Naive thymus-derived CD8-positive, alpha-beta T cell (primary cell): ENCODE measurements at places on chromosomes 16 and 17. TPM values are rescaled to one million over a fixed set of nuclear protein-coding genes. Genes with fewer than 3 reads are reported as not detected.

DNA sequence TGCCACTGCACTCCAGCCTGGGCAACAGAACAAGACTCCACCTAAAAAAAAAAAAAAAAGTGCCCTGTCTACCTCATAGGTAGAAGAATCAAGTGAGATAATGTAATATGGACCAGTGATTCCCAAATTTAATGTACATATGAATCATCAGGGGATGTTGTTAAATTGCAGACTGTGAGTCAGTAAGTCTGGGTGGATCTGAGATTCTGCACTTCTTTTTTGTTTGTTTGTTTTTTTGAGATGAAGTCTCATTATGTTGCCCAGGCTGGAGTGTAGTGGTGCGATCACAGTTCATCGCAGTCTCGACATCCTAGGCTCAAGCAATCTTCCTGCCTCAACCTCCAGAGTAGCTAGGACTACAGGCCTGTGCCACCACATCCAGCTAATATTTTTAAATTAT, 31.6 kb downstream of the HOXB1 start:
- no peak overlapping the region for H3K4me3 ChIP-seq
- H3K36me3 ChIP-seq, result no peaks in the 10 kb centered on the region
- H3K27ac ChIP-seq, result no peak overlapping the region
- H3K27me3 ChIP-seq, result peaks cover 14% of the 10 kb centered on the region

GRCh38 chr17:21199856-21200255, 14.1 kb downstream of the TMEM11 start:
- H3K27me3 ChIP-seq, result no peaks in the 10 kb centered on the region
- no peak for DNase-seq
- no peak overlapping the region for H3K4me3 ChIP-seq
- H3K27ac ChIP-seq, result no peak overlapping the region

DNA sequence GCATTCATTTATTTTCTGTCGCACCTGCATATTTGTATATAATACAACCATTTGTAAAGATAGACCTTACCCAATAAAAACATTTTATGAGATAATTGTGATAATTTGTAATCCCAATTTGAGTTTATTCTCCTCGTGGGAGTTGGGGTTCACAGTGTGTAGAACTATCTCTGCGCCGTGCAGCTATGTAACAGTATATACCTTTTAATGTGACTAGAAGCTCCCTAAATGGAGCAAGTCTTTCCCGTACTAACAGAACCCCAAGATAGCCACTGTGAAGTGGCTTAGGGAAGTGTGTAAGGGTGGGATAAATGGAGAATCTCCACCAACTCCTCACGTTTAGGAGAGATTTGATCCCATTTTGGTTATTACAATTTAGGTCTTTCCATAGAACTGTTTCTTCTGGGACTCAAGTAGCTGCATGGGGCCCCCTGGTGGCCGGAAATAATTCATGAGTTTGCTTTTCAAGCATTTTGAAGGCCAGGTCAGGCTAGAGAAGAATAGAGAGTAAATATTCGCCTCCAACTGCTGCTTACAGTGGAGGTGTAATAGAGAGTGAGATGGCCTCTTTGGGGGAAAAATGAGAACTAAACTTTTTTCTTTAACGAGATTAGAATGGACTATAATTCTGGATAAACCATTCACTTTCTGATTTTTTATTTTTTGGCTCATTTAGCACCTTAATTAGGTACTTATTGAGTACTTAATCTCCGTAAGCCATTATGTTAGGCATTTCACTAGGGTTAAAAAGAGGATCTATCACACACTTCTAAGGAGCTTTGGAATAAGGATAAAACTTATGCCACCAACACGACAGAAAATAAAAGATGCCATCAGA, 4.5 kb downstream of the TMEM100 start:
- no peaks in the 10 kb centered on the region for H3K36me3 ChIP-seq
- peaks cover 4% of the 10 kb centered on the region for H3K27me3 ChIP-seq
- no peaks in the 10 kb centered on the region for H3K4me1 ChIP-seq
- H3K4me3 ChIP-seq, result no peak overlapping the region
- peak; percentile 30 for DNase-seq
- no peak overlapping the region for H3K27ac ChIP-seq

DNA sequence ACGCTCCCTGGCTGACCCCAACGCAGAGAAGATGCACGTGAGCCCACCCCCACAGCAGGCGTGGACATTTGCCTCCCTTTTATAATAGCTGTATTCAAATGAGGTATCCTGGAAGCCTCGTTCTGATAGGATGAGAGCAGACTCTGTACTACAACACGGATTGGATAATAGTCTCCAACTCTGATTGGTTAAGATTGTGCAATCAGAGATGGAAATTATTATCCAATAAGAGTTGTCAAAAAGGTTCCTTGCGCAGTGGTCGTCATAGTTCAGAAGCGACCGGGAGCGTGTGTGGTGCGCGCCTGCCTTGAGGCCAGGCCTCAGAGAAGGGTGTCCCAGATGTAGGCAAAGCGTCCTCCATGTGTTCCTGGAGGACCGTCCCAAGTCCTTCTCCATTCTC, 104.6 kb downstream of the USP22 start:
- no peak overlapping the region for H3K4me3 ChIP-seq
- H3K27me3 ChIP-seq, result peaks cover 4% of the 10 kb centered on the region
- H3K4me1 ChIP-seq, result no peaks in the 10 kb centered on the region
- H3K27ac ChIP-seq, result no peak overlapping the region

CTRB2 gene
- not detected for total RNA-seq

- H3K27me3 ChIP-seq, result no peaks in the 10 kb centered on the region
- no peak overlapping the region for H3K27ac ChIP-seq
These were observed 10.3 kb upstream of the HAPSTR1 start for GRCh38 chr16:9081158-9081557.

GRCh38 chr17:73888862-73889261, 244.6 kb upstream of the SDK2 start:
- no peak for DNase-seq
- H3K36me3 ChIP-seq, result no peaks in the 10 kb centered on the region
- no peak overlapping the region for H3K27ac ChIP-seq
- H3K4me3 ChIP-seq, result no peak overlapping the region

GRCh38 chr17:36614933-36615332, 13.6 kb downstream of the MRM1 start:
- no peaks in the 10 kb centered on the region for H3K4me1 ChIP-seq
- no peaks in the 10 kb centered on the region for H3K36me3 ChIP-seq
- H3K27ac ChIP-seq, result no peak overlapping the region
- H3K27me3 ChIP-seq, result no peaks in the 10 kb centered on the region
- DNase-seq, result no peak
- no peak overlapping the region for H3K4me3 ChIP-seq

DNA sequence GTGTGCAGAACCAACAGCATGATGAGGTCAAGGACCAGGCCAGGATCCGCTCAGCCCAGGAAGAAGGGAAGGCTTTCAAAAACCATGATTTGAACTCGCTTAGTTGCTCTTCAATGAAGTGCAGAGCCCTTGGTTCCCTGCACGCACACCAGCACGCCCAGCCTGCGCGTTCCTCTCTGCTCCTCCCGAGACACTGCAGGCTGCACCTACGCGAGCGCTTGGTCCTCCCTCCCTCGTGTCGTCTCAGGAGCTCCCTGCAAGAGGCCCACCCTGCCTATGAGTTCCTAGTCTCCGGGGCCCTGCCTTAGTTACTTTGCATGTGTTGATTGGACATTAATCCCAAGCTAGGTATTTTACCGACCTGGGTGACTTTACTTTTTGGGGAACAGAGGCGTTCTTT, 132.9 kb upstream of the TNRC6C start:
- no peak overlapping the region for H3K27ac ChIP-seq
- peaks cover 13% of the 10 kb centered on the region for H3K4me1 ChIP-seq
- no peaks in the 10 kb centered on the region for H3K36me3 ChIP-seq
- no peak for DNase-seq
- no peaks in the 10 kb centered on the region for H3K27me3 ChIP-seq
- H3K4me3 ChIP-seq, result no peak overlapping the region

PALB2 gene
- total RNA-seq, result 19.0 TPM

DNA sequence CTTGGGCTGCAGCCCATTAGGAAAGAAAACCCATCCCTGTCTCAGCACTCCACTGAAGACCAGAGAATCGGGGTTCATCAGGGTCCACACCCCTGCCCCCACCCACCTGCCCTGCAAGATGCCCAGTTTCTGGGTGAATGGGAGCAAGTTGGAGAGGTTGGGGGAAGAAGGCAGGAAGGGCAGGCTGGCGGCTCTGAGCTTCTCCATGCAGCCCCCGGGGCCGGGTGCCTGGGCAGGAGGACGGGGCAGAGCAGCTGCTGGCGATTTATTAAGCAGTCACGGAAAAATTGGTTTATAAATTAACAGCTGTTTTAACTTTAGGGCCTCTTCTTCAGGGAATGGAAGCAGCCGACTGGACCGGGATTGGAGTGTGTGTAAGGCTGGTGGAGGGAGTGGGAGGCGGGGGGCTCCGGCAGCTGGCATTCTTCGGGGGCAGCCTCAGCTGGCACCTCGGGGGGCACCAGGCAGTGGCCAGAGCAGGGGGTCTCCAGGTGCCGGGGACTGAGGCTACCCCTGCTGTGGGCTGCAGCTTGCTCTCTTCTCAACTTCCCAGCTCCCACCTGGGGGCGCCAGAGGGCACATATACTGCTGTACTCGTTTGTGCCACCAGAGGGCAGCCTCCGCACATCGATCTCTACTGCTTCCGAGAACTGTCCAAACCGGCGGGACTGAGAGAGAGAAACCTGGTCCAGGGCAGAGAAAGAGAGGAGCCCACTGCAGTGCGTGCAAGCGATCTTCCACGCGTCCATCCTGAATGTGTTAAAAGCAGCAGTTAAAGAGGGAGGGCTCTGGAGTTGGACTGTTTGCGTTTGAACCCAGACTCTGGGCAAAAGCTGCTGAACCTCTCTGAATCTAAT, 5.0 kb upstream of the PPP1R1B start:
- peaks cover 15% of the 10 kb centered on the region for H3K4me1 ChIP-seq
- H3K27ac ChIP-seq, result peak overlapping the region; percentile 57
- H3K36me3 ChIP-seq, result no peaks in the 10 kb centered on the region

DNA sequence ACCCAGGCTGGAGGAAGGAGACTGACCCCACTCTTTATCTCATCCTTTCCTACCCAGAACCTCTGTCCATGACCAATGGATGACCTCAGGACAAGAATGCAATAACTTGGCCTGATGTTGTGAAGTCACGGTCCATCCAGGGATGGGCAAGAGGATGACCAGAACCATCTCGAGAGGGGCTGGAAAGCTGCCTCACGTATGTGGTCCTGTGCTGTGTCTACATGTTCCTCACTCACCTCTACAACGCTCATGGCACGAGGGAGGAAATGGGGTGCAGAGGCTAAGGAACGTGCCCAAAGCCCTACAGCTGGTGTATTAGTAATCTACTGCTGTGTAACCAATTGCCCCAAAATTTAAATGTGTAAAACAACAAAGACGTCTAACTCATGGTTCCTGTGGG, 7.3 kb upstream of the KCTD5 start:
- no peaks in the 10 kb centered on the region for H3K27me3 ChIP-seq
- DNase-seq, result no peak
- H3K4me3 ChIP-seq, result peak overlapping the region; percentile 48
- H3K4me1 ChIP-seq, result peaks cover 5% of the 10 kb centered on the region

COASY gene
- 67.0 TPM for total RNA-seq

DNA sequence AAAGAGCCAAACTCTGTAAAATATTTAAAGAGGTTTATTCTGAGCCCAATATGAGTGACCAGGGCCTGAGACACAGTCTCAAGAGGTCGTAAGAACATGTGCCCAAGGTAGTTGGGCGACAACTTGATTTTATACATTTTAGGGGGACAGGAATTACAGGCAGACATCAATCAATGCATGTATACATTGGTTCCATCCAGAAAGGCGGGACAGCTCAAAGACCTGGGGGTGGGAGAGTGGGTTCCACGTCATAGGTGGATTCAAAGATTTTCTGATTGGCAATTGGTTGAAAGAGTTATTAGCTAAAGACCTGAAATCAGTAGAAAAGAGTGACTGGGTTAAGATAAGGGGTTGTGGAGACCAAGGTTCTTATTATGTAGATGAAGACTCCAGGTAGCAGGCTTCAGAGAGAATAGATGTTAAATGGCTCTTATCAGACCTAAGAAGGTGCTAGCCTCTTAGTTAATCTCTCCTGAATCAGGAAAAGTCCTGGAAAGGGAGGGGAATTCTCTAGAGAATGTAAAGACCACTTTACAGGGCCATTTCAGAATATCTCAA, 32.4 kb downstream of the HSBP1 start:
- no peak overlapping the region for H3K4me3 ChIP-seq
- no peak overlapping the region for H3K27ac ChIP-seq
- H3K36me3 ChIP-seq, result no peaks in the 10 kb centered on the region
- DNase-seq, result no peak
- no peaks in the 10 kb centered on the region for H3K4me1 ChIP-seq

- H3K4me1 ChIP-seq, result peaks cover 64% of the 10 kb centered on the region
- no peaks in the 10 kb centered on the region for H3K27me3 ChIP-seq
- H3K36me3 ChIP-seq, result peaks cover 4% of the 10 kb centered on the region
- peak overlapping the region; percentile 66 for H3K27ac ChIP-seq
- H3K4me3 ChIP-seq, result peak overlapping the region; percentile 96
These were observed 3.6 kb downstream of the USP7 start for GRCh38 chr16:8959921-8960787.

GRAPL gene
- 67.3 TPM for total RNA-seq

DNA sequence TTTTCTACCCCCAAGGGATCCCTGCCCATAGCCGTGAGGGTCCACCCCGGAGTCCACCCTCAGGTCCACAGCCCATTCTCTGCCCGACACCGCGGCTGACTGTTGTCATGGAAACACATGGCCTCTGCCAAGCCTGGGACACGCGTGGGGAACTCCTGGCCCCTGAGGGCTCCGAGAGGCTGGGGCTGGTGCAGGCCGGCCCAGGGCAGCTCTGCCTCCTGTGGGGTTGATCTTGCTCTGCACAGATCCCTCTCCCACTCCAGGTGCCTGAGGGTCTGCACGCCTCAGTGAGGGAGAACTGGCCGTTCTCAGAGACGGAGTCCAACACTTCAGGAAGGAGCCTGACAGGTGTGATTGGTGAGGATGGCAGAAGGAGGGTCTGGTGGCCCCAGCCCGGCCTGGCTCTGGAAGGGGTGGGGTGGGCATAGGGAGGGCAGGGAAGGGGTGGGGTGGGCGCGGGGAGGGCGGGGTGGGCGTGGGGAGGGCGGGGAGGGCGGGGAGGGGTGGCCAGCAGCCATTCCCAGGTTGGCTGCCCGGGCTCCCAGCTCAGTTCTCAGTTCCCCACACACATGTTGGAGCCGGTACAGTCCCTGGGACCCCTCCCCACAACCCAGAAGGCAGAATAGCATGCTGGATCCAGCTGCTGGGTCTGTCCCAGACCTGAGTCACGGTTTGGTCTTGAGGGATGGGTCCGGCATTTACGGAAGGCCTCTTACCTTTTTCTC, 6.4 kb downstream of the MRPL28 start:
- no peaks in the 10 kb centered on the region for H3K36me3 ChIP-seq
- no peaks in the 10 kb centered on the region for H3K27me3 ChIP-seq
- no peak for DNase-seq
- H3K4me3 ChIP-seq, result no peak overlapping the region

DNA sequence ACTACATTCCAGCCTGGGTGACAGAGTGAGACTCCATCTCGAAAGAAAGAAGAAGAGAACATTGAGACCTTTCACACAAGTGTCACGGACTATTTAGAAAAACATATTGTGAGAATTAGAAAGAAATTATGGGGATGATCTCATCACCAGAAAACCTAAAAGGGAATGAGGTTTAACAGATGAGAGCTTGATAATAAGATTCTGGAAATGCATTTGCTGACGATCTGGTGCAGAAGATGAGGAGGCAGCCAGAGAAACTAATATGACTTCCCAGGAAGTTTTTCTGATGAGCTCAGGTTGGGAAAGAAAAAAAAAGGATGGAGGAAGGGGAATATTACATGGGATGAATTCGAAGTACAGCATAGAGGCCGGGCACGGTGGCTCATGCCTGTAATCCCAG, 10.8 kb upstream of the APOH start:
- no peak overlapping the region for H3K4me3 ChIP-seq
- H3K27ac ChIP-seq, result no peak overlapping the region
- DNase-seq, result no peak
- H3K36me3 ChIP-seq, result no peaks in the 10 kb centered on the region
